ENCODE measurements at places on chromosomes 3 and 15. TPM values are rescaled to one million over a fixed set of nuclear protein-coding genes. Genes with fewer than 3 reads are reported as not detected.

MYH15 gene
- total RNA-seq, result 5.2 TPM

EPHB1 gene
- total RNA-seq, result 0.57 TPM

ALPK3 gene
- total RNA-seq, result 33.5 TPM

GCSAM gene
- total RNA-seq, result not detected

UCN2 gene
- 1.8 TPM for total RNA-seq

- no peak for DNase-seq
Observed at GRCh38 chr3:82796765-82797164, 1035.3 kb upstream of the GBE1 start.

GRCh38 chr15:88484682-88485331 lies 17.3 kb downstream of the MRPS11 start:
- DNase-seq, result peak; percentile 25

GRCh38 chr3:129161860-129162271 lies 1.0 kb upstream of the ISY1 start:
- peak; percentile 31 for DNase-seq

GRCh38 chr15:46997501-46997900 lies 719.8 kb upstream of the SEMA6D start:
- no peak for DNase-seq

DNA sequence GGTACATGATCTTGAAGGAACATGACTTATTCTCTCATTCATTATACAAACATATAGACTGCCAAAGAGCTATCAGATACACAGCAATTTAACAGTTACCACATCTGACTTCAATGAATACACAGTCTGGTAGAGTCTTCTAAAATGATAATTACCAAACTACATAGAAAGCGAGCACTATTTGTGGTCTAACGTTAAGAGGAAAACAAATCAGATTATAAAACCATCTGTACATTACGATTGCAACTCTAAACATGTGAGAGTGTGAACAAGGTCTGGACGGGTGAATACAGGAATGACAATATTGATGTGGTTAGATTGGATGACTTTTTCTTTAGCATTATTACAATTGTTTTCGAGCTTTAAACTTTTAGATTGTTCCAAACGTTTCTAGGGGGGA lies 16.3 kb downstream of the CX3CR1 start:
- DNase-seq, result no peak
